ENCODE measurements at places on chromosomes 2 and 18.
A peak's percentile ranks its signal among the peaks of the same experiment; 100 is the strongest.

- DNase-seq = no peak
Measured at GRCh38 chr2:188677142-188677541, 297.0 kb upstream of the COL3A1 start.

GRCh38 chr18:63697097-63697660 is 5.6 kb upstream of the SERPINB11 start:
- DNase-seq = no peak

GRCh38 chr2:38945372-38945771 is 55.7 kb downstream of the ARHGEF33 start:
- no peak for DNase-seq

- DNase-seq = no peak
Measured at GRCh38 chr2:55009277-55010060, 40.8 kb downstream of the RTN4 start.

DNA sequence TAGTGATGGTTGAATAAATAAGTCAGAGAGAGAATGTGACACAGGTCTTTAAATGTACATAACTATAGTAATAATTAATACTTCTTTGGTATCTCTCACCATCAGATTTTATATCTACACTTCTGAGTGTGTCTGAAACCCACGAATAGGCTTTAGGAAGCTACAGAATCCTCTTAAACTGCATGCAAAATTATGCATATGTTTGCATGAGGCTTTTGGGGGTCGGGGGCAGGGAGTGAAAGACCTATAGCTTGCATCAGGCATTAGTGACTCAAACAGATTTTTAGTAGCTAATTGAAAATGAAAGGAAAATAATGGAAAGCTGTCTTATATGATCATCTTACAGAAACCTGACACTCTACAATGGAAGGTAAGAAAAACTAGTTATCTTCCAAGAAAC is 14.9 kb downstream of the LRPPRC start:
- DNase-seq = no peak

GRCh38 chr2:200417366-200417765 is 92.5 kb downstream of the KCTD18 start:
- no peak for DNase-seq

DNA sequence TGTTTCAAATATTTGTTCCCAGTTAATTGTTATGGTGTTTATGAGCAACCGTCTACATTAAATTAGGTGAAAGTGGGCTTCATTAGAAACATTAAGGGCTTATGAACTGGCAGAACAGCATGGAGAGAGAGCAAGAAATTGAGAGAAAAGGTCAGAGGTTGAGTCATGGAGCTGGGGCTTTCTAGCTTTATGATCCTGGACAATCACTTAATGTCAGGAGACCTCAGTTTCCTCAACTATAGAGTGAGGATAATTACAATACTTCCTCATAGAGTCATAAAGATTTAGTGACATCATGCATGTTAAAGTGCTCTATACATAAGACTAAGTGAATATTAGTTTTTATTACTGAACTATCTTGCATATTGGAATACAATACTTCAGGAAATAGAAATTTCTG is 83.9 kb downstream of the PLCL1 start:
- DNase-seq = peak; percentile 96

DNA sequence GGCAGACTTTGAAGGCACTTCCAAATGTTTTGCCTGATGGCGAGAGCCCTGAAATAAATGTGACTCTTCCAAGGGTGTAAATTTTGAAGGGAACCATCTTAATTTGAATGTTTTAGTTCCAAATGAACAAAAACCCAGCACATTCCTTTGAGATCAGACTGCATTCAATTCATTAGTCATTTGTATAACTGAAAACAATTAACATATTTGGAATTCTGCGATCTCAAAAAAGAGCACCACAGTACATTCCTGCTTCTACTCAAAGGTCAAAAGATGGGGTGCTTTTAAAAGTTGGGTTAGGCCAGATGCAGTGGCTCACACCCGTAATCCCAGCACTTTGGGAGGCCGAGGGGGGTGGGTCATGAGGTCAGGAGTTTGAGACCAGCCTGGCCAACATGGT is 38.2 kb upstream of the CHRNA1 start:
- no peak for DNase-seq

DNA sequence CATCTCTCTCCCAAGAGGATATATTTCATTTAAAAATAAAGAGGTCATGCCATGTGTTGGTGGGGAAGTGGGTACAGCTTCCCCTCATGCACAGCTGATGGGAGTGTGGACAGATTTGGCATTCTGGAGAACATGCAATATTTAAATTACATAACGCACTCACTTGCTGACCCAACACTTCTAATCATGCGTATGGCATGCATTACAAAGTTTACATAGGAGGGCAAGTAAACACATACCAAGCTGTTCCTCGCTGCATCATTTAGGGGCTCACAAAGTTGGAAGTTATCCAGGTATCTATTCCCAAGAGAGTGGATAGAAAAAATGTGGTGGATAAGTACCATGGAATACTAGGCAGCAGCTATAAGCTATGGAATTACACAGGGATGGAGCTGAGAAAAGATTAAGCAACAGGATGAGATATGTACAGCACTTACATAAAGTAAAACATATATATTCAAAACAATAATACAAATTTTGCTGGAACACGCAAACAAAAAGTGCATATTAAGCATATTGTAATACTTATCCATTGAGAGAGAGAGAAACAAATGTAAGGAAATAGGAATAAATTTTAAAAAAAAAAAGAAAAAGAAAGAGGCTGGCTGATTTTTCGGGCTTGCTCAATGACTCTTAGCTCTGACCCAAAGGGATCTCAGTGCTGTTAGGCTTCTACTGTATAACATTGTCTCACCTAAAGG is 11.0 kb downstream of the CYP1B1 start:
- peak; percentile 71 for DNase-seq

DNA sequence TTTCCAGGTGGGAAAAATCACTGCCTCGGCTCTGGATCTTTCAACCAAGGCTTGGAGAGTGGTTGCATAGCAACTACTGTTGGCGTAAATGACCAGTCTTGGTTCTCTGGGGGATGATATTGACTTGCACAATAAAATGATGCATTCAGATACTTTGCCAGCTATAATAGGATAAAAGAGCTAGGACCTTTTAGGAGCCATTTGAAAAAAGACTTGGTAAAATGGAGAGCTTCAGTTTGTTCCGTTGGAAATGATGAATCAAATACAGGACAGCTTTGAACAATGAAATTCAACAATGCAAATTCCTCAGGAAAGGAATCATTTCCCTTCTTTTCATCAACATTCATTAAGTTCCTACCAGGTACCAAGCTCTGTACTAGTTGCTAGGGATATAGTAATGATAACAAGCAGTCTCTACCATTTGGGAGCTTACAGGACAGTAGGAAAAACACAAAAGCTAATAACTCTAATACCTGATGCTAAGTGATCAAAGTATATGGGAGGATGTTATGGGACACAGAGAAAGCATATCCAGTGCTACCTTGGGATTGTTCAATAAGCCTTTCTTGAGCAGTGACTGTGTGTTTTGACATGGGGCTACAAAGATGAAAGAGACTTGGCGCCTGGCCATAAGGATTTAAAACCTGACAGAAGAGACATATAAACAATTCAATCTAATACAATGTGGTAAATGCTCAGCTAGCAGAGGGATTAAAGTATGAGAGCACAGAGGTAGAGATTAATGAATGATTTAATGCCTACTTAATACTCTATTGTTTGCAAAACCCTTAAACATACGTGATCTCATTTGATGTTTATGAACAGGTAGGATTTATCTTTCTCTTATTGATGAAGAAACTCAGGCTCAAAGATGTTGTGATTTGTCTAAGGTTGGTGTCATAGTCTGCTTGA is 110.7 kb downstream of the QPCT start:
- DNase-seq = no peak

DNA sequence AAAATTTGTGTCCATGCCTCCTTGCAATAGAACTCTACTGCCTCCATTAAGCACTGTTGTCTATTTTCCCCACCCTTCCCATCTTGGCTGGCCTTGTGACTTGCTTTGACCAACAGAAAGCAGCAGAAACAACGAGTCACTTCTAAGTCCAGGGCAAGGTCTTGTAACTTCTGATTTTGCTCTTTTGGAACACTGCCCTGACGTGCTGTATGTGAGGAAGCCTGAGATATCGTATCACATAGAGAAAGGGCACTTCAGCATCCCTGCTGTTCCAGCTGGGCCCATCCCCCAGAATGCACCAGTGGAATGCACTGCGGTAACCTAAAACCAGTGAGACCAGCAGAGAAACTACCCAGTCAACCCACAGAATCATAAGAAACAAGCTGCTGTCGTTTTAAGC is 28.1 kb downstream of the NCKAP1 start:
- no peak for DNase-seq

Data from inflammatory macrophage treated with lipopolysaccharide for 1 hour (primary cell).